ENCODE measurements at places on chromosomes 6 and 20.

- no peak for DNase-seq
Observed at GRCh38 chr6:44854712-44855443, 467.4 kb downstream of the CDC5L start.

DNA sequence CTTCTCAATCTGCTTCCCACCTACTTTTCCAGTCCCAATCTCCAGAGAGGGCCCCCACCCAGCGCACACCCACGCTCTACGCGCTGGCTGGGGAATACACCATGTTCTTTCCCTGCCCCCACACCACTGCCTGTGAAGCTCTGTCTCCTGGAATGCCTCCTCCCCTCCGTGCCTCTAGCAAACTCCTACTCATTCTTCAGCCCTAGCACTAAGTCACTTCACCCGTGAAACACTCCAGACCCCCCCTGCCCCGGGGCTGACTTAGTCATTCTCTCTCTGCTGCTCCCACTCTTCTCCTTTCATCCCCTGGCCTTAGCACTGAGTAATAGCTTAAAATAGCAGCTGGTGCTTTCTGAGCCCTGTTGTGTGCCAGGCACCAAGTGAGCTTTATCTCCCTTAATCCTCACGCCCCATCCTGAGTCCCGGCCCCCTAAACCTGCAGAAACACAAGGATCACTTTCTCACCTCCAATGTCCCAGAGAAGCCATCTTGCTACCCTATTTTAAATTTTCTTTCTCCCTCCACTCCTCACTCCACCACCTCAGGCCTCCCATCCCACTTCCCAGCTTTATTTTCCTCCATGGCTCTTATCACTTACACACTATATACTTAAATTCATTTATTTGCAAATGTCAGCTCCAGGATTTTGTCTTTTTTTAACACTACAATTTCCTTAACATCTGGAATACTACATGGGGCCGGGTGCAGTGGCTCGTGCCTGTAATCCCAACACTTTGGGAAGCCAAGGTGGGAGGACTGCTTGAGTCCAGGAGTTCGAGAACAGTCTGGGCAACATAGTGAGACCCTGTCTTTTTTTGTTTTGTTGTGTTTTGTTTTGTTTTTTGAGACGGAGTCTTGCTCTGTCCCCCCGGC is 6.3 kb upstream of the PARD6B start:
- DNase-seq, result peak; percentile 78

DNA sequence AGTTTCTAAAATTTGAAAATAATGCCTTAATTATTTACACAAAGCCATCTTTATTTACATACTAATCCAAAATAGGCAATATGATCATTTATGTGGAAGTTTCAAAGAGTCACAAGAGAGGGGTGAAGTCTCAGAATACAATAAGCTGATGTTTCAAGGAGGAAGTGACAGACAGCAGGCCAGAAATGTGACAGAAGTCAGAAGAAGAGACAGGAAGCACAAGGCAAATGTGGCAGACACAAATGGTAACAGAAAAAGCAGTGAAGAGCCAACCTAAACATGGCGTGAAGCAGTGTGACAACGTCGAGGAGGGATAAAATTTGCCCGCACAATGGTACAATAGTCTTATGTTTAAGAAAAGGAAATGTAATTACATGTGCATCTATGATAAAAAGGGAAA is 59.8 kb downstream of the SHPRH start:
- DNase-seq, result no peak

DNA sequence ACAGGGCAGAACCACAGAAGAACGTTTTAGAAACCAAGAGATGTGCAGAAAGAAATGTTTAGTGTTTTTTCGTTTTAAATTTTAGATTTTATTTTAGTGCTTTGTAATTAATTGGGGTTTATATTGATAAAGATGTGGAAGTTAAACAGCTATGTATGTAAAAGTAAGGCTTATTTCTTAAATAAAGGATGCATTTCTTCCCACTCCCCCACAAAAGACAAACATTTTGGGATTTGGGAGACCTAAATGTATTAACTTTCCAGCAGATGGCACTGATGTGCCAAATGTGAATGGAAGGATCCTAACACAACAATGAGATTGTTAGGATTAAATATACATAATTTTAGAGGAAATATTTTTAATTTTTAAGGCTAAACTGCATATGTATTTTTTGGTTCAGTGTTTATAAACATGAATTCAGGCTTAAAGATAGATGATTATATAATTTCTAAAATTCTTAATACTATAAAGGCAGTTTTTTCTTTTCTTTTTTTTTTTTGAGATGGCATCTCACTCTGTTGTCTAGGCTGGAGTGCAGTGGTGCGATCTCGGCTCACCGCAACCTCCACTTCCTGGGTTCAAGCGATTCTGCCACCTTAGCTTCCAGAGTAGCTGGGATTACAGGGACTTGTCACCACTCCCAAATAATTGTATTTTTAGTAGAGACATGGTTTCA is 12.0 kb downstream of the PFDN4 start:
- DNase-seq, result no peak

- no peak for DNase-seq
Observed at GRCh38 chr6:149168968-149169367, 148.5 kb upstream of the TAB2 start.

DNA sequence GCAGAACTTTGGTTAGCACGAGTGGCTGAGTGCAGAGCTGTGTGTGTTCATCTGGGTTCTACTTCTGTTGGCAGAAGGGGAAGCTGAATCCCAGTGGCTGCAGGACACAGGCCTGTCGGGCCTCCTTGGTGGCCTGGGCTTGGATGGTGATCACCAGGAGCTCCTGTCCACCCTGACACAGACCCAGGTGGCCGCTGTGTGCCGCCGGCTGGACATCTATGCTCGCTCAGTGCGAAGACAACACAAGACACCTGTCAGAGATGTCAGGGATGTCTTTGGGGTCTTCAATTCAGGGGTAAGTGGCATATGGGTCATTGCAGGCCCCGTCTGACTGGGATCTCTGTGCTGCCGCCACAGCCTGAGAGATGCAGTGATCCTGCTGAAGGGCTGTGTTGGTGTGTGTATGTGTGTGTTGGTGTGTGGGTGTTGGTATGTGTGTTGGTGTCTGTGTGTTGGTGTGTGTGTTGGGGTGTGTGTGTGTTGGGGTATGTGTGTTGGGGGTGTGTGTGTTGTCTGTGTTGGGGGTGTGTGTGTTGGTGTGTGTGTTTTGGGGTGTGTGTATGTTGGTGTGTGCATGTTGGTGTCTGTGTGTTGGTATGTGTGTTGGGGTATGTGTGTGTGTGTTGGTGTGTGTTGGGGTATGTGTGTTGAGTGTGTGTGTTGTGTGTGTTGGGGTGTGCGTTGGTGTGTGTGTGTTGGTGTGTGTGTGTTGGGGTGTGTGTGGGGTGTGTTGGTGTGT is 25.5 kb downstream of the ARHGAP40 start:
- DNase-seq, result no peak

- no peak for DNase-seq
Observed at GRCh38 chr6:70839286-70840266, 117.3 kb downstream of the B3GAT2 start.

GRCh38 chr6:72466971-72467566 is 154.8 kb upstream of the KCNQ5 start:
- DNase-seq, result no peak

Data from activated T-cell treated with anti-CD3 and anti-CD28 coated beads for 24 hours (primary cell).